Activated CD4-positive, alpha-beta T cell treated with anti-CD3 and anti-CD28 coated beads for 4 hours (primary cell): ENCODE measurements at places on chromosomes 5 and 9.

- no peak for DNase-seq
These were observed 135.0 kb upstream of the IRX4 start for GRCh38 chr5:2017540-2018389.

GRCh38 chr5:53430618-53431252, 49.7 kb upstream of the FST start:
- no peak for DNase-seq

- DNase-seq = peak; percentile 65
These were observed 52.3 kb downstream of the PSD2 start for GRCh38 chr5:139847790-139848507.

- DNase-seq = no peak
These were observed 66.8 kb downstream of the SPOCK1 start for GRCh38 chr5:137432376-137432775.

- no peak for DNase-seq
These were observed 687.0 kb upstream of the FTMT start for GRCh38 chr5:121164632-121165031.

DNA sequence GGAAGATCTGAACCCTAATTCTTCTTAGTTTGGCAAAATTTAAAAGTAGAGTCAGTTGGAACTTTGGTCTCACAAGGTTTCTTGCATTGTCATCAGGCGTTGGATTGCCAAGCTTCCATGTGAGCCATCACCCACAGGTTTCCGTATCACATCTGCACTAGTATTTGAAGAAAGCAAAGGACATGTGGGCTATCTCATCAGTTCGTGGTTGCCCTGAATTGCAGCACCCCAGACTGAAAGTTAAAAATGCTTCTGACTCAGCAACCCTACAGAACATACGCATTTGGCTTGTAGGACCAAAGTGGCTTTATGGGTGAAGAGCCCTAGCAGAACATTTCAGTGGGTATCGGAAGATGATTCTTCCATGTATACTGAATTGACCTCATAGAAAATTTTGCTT, 358.0 kb downstream of the ENC1 start:
- no peak for DNase-seq

DNA sequence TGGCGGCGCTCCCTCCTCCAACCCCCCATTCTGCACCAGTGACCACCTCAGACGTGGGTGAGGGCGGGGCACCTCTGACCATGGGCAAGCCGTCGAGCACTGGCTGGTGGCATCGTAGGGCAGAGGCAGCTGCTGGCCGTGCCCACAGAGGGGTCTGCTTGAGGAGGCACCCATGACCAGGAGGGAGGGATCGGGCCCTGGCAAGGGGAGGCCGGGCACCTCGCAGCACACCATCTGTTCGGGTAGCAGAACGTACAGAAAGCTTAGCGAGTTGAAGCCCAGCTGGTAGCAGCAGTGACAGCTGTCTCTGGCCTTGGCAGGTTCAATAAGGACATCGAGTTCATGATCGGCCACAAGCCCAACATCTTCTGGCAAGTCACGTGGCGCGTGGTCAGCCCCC, 4.3 kb upstream of the SLC6A18 start:
- no peak for DNase-seq

DNA sequence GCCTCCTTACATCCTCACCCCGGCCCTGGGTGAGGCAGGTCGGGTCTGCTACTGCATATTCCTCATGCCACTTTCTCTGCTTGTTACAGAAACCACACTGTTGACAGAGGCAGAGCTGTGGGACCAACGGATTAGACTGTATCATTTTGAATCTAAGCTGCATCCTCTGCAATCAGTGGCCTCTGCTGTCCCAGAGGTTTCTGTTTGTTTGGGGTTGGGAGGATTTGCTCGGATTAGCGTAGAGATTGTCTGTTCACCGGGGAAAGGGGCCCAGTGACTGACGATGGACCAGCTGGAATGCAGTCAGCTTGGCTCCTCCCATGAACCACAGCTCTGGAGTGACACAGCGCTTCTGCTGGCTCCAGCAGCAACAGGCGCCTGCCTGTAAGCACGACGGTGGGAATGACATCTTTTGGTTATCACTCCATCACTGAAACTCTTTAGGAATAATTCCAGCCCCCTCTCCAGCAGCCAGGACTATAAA, 37.3 kb upstream of the ADRA1B start:
- no peak for DNase-seq

DNA sequence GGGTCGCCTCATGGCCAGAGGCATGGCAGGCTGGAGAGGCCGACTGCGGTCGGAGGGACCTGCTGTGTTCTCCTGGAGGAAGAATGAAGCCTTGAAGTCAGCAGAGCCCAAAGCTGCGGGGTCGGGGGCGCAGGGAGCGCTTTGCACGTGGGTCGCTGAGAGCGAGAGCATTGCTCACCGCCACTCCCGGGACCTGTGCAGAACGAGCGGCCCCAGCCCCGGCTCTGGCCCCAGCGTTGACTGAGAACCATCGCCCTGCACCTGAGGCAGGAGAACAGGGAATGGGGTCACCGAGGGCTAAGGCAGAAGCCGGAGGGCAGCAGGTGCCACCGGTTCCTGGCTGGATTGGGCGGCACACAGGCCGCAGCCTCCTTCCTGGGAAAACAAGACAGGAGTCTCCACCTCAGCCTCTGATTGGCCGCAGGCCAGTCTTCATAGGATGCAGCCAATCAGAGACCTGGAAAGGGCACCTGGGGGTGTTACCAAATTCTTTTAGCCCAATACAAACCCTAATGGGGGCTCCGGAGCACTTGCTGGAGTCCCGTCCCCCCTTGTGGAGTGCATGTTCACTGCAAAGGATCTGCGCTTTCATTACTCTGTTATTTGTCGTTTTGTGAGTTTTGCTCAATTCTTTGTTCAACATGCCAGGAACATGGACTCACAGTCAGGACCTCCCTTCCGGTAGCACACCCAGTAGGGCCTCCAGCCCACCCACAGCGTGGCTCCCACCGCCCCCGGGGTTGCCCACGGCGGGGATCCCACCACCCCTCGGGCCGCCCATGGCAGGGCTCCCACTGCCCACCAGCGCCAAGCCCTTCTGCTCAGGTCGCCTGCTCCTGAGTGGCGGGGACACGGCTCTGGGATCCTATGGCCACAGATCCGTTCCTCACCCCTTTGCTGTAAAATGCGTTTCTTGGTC, 24.7 kb upstream of the SLC6A19 start:
- DNase-seq = no peak

- no peak for DNase-seq
These were observed 81.8 kb downstream of the SEMA6A start for GRCh38 chr5:116492776-116493175.

DNA sequence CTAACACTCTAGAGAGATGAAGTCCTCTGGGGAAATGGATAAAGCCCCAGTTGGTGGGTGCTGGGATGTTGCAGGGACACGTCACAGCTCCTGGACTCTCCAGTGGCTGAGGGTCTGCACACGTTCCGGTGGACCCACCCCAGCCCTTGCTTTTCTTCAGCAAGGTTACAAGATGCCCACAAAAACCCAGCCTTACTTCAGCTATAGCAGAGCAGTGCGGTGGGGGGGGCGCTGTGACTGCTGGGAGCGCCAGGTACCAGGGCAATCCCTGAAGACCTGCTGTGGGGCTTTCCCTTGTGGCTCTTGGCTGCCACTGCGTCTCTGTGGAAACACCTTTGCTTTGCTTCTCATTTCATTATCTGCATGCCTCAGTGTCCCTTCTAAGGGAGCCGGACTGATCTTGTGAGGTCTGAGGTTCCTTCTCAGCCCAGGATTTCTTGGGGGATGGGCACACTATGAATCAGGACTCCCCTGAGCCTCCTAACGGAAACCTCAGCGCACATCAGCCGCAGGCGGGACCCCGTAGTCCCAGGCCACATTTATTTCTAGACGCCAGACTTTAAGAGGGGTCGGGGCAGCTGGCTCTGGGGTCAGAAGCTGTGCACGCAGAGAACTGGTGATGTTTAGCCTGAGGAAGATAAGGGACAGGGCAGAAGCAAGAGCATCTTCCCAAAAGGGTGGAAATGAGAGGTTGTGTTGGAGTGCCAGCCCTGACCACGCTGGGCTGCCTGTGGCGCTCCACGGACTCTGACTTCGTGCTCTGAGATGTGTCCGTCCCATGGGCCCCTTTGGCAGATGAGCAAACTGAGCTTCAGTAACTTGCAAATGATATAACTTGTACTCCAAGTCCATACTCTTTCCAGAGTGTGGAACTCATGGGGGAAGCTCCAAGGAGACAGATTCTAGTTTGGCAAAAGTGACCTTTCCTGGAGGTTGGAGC, 106.8 kb downstream of the WNK2 start:
- no peak for DNase-seq

GRCh38 chr9:19464764-19465585, 56.2 kb downstream of the ACER2 start:
- DNase-seq = peak; percentile 72

- no peak for DNase-seq
These were observed 117.9 kb upstream of the CKMT2 start for GRCh38 chr5:81115261-81115660.

DNA sequence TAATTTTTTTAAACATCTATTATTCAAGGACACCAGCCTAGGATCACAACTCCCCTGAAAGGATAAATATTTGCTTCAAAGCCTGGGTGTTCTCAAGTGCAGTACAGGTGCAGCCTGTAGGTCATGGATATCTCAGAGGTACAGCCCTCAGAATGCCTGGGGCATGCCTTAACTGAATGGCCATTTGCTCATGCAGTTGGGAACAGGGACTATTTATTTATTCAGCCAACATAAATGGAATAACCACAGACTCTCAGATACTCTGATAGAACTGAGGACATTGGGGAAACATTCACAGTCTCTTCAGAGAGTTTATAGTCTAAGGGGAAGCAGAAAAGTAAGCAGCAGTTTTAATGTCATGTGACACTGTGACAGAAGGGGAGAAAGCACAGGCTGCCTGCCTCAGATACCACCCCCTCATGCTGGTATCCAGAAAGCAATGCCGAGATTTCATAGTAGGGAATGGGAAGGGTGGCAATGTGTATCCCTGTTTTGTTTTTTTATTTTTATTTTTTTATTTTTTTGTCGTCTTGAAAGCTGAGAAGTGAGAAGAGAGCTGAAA, 112.6 kb downstream of the MACIR start:
- DNase-seq = no peak

GRCh38 chr5:56183506-56183905, 49.6 kb downstream of the ANKRD55 start:
- DNase-seq = no peak

DNA sequence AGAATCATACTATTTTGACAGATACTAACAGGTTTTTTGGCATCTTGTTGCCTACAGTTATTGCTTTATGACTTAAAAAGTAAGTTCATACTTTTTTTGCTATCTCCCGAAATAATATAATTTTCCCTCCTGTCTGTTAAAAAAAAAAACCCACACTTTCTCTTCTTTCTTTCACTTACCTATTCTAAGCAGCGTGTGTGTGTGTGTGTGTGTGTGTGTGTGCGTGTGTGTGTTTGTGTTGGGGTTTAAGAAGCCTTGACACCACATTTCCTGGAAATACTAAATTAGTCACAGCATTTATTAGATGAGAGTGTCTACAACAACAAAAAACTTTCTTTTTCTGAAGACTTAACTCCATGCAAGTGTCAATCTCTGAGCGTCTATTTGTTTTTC, 12.4 kb downstream of the TNFAIP8 start:
- DNase-seq = peak; percentile 66

GRCh38 chr9:17810728-17811571, 232.1 kb downstream of the SH3GL2 start:
- no peak for DNase-seq

GRCh38 chr9:78303377-78304062, 6.6 kb downstream of the PSAT1 start:
- DNase-seq = no peak

DNA sequence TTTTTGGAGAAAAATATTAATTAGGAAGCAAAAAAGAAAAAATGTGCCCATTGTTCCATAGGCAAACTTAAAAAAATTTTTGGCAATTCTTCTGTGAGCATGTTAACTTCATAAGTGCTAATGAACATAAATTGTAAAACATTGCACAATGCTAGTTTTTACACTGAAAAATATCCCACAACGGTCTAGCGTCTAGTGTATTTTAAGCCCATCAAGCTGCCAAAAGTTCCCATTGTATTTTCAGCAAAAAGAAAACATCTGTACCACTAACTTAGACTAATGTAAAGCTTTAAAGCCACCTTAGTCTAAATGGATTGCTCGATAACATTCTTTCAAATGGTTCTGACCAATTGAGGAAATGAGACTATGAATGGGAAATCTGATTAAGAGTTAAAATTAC, 2.8 kb downstream of the NR6A1 start:
- DNase-seq = no peak

- no peak for DNase-seq
These were observed 120.6 kb downstream of the PAM start for GRCh38 chr5:102875721-102876123.

DNA sequence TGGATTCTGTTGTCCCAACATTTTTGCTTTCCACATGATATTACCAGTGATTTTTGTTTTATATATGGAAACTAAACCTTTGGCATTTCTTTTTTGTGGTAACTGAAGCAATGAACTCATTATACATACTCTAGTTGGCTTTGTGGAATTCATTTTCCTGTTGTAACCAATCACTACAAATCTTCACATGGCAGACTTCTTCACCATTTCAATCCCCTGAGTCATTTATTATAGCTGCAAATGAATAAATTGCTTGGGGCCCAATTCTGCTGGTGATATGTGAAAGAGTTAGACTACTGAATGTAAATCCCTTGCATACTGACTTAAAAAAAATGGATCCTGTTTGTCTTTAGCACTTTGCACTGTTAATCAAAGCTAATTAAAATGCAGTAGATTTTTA, 1709.6 kb upstream of the WWC1 start:
- no peak for DNase-seq

DNA sequence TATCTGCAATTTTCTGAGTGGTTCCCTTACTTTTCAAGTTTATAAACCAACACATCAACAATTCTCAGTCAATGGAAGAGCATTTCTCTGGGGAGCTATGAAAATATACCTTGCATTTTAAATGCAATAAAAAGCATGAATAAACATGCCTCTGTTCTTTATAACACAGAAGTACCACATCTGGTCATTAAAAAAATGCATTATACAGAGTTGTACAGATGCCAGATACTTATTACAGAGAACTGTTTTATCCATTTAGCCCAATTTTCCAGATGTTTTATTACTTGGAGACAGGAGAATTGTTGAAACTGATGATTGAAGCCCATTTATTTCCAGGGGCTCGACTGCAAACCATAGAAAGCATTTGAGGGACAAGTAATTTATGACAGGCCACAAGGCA, 19.2 kb upstream of the HEXB start:
- DNase-seq = no peak

- no peak for DNase-seq
These were observed 38.0 kb downstream of the LRRTM2 start for GRCh38 chr5:138837160-138837559.

DNA sequence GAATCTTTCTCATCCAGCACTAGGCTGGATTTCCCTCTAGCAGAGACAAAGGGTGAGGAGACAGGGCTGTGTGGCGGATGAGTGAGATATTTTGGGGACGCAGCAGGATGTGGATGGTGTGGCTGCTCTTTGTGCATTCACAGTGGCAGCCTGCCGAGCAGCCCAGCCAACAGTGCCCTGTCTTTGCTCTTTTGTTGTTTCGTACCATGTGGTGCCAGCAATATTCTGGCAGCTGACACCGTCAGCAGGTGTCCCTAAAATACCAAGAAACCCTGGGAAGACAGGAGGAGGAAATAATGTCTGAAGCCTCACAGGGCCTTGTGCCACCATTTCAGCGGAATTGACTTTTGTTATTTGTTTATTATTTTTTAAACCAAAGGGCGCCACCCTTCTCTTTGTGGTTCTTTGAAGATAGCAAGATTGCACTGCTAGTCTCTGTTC, 141.4 kb downstream of the CCDC192 start:
- DNase-seq = no peak
